ENCODE measurements at places on chromosomes 12 and 14.
A peak's percentile ranks its signal among the peaks of the same experiment; 100 is the strongest.

- no peak for DNase-seq
These were observed 117.2 kb downstream of the SAMD4A start for GRCh38 chr14:54683882-54684794.

- no peak for DNase-seq
These were observed 230.9 kb upstream of the DDHD1 start for GRCh38 chr14:53384073-53384472.

DNA sequence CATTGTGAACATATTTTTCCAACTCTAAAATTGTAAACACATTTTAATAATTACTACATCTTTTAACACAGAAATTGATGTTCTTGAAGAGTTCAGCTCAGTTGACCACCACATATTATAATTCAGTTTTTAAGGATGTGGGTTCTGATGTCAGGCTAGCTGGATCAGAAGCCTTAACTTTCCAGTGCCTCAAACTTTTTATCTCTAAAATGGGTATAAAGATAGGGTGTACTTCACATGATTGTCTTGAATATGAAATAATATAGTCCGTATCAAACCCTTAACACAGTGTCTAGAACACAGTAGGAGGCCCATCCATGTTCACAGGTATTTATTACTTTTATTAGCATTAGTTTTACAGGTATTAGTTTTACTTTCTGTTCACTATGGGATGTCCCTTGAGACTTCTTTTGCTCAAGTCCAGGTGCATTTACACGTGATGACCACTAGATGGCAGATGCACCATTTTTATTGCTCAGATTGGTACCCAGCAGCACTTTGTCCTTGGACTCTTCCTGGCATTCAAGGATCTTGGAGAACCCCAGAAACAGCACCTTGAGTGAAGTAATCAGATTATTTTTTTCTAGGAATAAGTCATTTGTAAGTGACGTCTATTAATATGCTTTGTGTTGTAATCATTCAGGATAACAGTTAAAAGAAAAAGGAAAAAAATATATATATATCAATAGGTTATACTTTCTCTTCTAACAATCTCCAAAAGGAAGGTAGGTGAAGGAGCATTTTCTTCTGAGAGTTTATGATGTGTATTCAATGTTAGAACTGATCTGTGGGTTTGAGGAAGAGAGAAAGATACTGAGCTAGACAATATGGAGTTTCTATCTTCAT, 580.2 kb downstream of the ETNK1 start:
- peak; percentile 14 for DNase-seq

GRCh38 chr14:58677996-58678395, 40.2 kb downstream of the DACT1 start:
- DNase-seq, result no peak

GRCh38 chr14:99840774-99841305, 47.6 kb downstream of the EML1 start:
- DNase-seq, result no peak

Measured in Calu3 (cell line).